Mucosa of descending colon (tissue), 3 donors: ENCODE measurements at places on chromosomes 6 and 20. TPM values are rescaled to one million over a fixed set of nuclear protein-coding genes. Genes with fewer than 3 reads are reported as not detected.

Gene NTSR1
- total RNA-seq, result 0.31 TPM

Gene DUSP22
- 27.5 TPM for total RNA-seq

Gene PTGIS
- 3.8 TPM for total RNA-seq

Gene EPHA7
- total RNA-seq, result 126 TPM

Gene VARS2
- total RNA-seq, result 27.3 TPM

Gene SLC44A4
- 332 TPM for total RNA-seq

Gene TBX18
- 1.7 TPM for total RNA-seq

Gene EYS
- 0.60 TPM for total RNA-seq

Gene ADGRF1
- total RNA-seq, result 1.8 TPM

Gene GSTA4
- total RNA-seq, result 14.7 TPM

Gene POU5F1
- total RNA-seq, result 3.4 TPM

Gene PRSS35
- 0.14 TPM for total RNA-seq

Gene SPATA25
- 6.0 TPM for total RNA-seq

Gene NMBR
- not detected for total RNA-seq

Gene CALHM4
- total RNA-seq, result not detected

Gene C6orf163
- total RNA-seq, result 2.7 TPM

Gene TRIM40
- 19.8 TPM for total RNA-seq

Gene C20orf141
- not detected for total RNA-seq

Gene SNX3
- 97.8 TPM for total RNA-seq

Gene SLC2A10
- total RNA-seq, result 13.4 TPM

Gene COL12A1
- total RNA-seq, result 80.9 TPM

Gene FAM217A
- not detected for total RNA-seq

Gene C20orf144
- total RNA-seq, result 0.24 TPM

Gene DACT2
- 1.5 TPM for total RNA-seq

Gene HDAC2
- total RNA-seq, result 76.2 TPM

Gene PSORS1C1
- total RNA-seq, result 4.6 TPM

Gene RBL1
- total RNA-seq, result 6.6 TPM

Gene DBNDD2
- 124 TPM for total RNA-seq

Gene CST5
- not detected for total RNA-seq

Gene SMLR1
- not detected for total RNA-seq

Gene RSPH4A
- 0.19 TPM for total RNA-seq

Gene NFKBIE
- total RNA-seq, result 13.4 TPM

Gene SLC22A16
- total RNA-seq, result 0.16 TPM

Gene LRFN2
- total RNA-seq, result 0.14 TPM
